EH (cell line): ENCODE measurements at places on chromosomes 6 and 20.

GRCh38 chr20:33594743-33595142, 67.4 kb upstream of the C20orf144 start:
- no peak for DNase-seq

GRCh38 chr6:121619987-121620740, 184.7 kb downstream of the GJA1 start:
- DNase-seq, result no peak

GRCh38 chr6:152441902-152442301, 195.3 kb downstream of the SYNE1 start:
- DNase-seq, result no peak

DNA sequence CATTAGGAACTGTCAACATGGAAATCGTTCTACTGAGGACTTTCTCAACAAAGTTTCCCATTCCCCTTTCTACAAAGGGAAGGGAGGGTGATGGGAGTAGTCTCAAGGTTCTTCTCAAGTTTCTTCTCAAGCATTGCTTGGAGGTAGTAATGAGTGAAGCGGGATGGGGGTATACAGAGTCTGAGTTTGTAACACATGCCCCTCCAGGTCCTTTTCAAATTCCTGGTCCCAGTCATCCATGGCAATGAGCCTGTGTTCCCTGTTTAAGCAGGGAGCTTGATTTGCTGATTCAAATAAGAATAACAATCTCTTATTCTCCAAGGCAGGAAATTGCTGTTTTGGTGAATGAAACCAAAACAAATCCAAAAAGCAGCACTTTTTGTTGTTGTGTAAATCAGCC, 45.5 kb downstream of the MYLK4 start:
- no peak for DNase-seq

GRCh38 chr6:72283571-72283970, 338.3 kb upstream of the KCNQ5 start:
- DNase-seq, result no peak

- DNase-seq, result no peak
Observed at GRCh38 chr6:562052-562676, 94.7 kb downstream of the HUS1B start.

GRCh38 chr20:1876217-1876921, 18.8 kb upstream of the SIRPA start:
- no peak for DNase-seq

DNA sequence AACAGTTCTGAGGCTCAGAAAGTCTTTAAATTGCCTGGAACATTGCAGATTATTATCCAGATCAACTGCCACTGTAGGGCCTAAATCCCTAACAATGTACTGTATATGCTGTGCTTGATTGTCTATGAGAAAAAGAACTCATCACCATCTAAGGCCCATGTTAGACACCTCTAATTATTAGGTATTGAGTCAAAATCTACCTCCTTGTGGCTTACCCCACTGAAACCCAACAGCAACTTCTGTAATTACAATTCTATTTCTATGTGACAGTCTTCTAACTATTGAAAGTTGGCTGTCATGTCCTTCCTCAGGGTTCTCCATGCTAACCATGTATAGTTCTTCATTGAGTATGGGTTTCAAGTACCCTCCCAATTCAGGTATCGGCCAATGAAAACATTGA, 13.9 kb downstream of the MCM9 start:
- no peak for DNase-seq

GRCh38 chr6:143555071-143555492, 43.6 kb upstream of the FUCA2 start:
- DNase-seq, result no peak

GRCh38 chr6:81263531-81264168, 488.8 kb downstream of the TENT5A start:
- no peak for DNase-seq

DNA sequence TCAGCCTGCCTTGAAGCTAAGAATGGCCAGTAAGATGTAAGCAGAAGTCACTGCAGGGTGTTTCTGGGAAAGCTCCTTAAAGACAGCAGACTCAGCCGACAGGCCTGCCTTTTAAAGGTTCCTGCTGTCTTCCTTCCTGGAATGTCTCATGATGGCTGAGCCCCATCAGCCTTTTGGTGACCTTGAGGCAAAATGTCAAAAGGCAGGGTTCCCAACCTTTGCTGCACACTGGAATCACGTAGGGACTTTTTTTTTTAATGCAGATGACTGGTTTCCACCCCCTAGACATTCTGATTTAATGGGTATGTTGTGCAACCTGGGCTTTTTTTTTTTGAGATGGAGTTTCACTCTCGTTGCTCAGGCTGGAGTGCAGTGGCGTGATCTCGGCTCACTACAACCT, 11.6 kb downstream of the MDGA1 start:
- no peak for DNase-seq

GRCh38 chr6:37992749-37993148, 173.2 kb downstream of the ZFAND3 start:
- no peak for DNase-seq

GRCh38 chr6:30998785-30999184, 11.5 kb upstream of the MUC22 start:
- no peak for DNase-seq

DNA sequence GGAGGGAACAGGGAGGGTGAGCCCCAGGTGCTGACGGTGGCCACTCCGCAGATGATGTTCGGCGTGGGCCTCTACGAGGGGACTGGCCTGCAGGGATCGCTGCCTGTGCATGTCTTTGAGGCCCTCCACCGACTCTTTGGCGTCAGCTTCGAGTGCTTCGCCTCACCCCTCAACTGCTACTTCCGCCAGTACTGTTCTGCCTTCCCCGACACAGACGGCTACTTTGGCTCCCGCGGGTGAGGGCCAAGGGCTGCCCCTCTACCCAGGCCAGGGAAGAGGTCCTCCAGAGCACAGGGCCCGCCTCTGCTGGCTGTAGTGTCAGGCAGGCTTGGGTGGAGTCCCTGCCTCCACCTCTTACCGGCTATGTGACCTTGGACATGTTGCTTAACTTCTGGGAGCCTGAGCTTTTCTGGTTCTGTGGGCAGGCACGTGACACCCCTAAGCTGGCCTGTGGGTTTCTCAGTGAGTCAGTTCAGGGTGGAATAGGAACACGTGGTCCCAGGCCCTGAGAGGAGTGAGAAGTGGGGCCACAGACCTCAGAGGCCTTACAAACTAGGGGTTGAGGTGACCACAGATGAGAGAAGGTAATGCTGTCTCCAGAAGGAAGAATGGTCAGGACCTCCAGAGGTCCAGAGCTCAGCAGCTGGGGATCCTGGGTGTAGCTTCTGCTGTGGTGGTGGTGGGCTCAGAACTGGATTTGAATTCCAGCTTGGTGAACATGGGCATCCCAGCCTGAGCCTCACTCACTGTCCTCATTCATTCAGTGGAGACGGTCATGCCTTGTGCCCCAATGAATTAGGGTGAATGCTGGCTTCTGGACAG, 11.9 kb downstream of the PCIF1 start:
- peak; percentile 71 for DNase-seq

DNA sequence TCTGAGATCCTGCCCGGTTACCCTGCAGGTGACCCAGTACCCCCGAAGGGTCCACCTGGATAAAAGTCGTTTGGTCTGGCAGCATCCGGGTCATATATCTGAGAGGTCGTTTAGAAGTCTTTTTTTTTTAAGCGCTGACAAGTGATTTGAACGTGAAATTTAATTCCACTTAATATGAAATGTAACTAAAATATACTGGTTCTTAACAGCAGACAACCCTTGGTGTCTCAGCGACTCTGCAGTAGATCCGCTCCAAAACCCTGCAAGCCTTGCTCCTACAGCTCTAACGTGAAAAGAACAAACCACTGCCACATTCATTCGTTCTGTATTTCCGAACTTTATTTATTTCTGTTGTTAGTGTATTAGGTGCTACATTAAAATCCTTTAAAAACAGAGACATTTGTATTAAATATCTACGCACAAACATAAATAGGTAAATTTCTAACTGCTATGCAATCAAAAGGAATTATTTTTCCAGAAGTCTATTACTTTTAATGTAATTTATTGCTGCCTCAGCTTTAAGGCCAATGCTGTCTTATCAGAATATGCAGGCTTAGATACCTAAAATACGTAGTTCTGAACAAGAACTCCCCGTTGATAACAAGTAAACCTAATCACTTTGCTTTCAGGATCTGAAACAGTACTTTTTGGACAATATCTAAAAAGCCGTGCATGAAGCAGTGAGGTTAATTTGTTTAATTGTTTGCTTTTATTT, 33.5 kb upstream of the TCF21 start:
- DNase-seq, result peak; percentile 9

DNA sequence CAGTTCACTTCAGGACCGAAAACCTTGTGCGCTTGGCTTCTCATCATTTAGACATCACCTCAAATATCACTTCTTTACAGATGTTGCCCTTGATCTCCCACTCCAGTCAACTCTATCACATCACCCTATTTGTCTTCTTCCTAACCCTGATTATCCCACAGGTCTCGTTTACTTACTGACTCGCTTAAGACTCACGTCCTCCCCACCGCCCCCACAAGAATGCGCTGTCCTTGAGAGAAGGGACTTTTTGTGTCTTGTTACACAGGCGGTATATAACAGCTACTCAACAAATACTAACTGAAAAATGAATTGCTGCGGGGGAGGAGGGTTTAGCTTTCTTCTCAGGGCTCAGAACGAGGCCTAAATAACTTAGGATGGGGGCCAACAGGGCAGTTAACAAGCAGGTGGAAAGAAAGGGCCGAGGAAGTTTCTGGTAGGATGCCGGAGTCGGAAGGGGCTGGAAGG, 527 bp downstream of the TOMM34 start:
- peak; percentile 68 for DNase-seq

- DNase-seq, result no peak
Observed at GRCh38 chr20:8974009-8974708, 94.7 kb upstream of the PLCB4 start.

GRCh38 chr6:147103694-147104093, 100.5 kb upstream of the STXBP5 start:
- DNase-seq, result peak; percentile 17
